Jurkat, Clone E6-1 (cell line): ENCODE measurements at places on chromosomes 11 and 22.

- no peak for DNase-seq
These were observed 98.9 kb upstream of the TP53AIP1 start for GRCh38 chr11:129041611-129042018.

- DNase-seq = no peak
These were observed 75.9 kb downstream of the BARX2 start for GRCh38 chr11:129451524-129451923.

- no peak for DNase-seq
These were observed 94.3 kb downstream of the SOX6 start for GRCh38 chr11:16261836-16262644.

DNA sequence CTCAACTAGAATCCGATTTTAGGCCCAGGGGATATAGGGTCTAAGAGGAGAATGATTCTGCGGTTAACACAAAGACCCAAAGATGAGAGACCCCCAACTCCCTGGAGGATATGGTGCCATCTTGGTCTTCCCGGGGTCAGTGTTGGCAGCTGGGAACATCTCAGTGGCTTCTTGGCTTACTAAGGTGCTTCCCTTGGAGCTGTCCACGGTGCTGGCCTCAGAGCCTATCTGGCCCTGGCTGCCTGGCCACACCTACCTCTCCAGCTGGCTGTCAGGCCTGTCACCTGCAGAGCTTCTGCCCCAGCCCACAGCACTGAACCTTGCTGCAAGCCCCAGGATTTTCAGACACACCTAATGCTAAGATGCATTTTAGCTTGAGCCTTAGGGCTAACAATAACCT lies 70.7 kb upstream of the THY1 start:
- peak; percentile 9 for DNase-seq

- DNase-seq = no peak
These were observed 512.3 kb upstream of the RAG2 start for GRCh38 chr11:37110385-37110784.

GRCh38 chr11:131913267-131913666 lies 542.9 kb downstream of the NTM start:
- DNase-seq = no peak

- DNase-seq = peak; percentile 41
These were observed 22.0 kb downstream of the ATG13 start for GRCh38 chr11:46639197-46639839.

GRCh38 chr11:115503083-115503885 lies 931 bp downstream of the CADM1 start:
- no peak for DNase-seq

DNA sequence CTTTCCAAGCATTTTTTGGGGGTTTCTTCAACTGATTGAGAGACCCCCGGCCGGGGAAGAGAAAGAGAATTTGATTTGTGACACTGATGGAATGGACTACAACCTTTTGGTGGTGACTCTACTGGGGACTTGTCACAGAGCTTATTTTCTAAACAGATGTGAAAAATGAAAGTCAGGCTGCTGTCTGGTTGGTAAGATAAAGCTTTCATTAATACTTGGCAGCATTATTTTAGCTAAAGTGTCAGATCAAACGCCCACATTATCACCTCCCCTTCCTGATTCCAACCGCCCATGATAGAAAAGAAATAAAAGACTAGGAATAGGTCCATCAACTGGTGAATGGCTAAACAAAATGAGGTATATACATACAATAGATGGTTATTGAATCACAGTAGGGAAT lies 45.6 kb upstream of the EHF start:
- no peak for DNase-seq

DNA sequence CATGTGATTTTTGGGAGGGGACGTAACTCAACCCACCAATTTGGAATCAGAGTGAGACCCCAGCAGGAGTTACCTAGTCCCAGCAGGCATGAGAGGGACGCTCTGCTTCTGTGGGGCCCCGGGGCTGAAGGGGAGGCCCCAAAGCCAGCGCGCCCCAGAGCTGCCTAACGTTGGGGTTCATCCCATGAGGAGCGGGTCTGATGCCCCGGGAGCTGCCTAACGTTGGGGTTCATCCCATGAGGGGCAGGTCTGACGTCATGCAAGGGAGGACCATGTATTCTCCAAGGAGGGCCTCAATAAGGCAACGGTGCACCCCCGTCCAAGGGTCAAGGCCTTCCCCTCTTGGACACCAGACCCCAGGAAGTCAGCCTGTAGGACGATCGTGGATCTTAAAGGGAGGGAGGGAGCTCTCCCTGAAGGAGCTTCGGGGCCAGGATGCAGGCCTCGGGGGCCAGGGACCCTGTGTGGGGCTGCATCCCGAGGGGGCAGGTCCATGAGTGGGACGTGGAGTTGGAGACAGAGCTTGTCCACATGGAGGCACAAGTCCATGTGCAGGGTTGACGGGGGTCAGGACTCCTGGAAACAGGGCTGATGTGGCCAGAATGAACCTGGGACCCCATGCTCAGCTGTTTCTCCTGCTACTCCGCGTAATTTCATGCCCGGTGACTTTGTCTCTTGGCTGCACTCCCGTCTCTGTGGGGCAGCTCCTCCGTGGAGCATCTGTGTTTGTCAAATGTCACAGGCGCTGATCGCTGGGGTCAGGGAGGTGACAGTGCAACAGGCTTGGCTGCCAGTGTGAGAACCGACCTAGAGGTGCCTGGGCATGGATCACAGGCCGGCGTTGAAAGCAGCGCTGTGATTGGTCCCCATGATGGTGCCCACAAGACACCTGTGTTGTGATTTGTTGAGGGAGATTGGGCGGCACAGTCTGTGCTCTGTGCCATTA lies 1029.1 kb downstream of the BRD1 start:
- no peak for DNase-seq

- DNase-seq = no peak
These were observed 75.4 kb downstream of the SWAP70 start for GRCh38 chr11:9739123-9739900.

GRCh38 chr11:14908214-14908880 lies 16.3 kb upstream of the CYP2R1 start:
- peak; percentile 43 for DNase-seq

DNA sequence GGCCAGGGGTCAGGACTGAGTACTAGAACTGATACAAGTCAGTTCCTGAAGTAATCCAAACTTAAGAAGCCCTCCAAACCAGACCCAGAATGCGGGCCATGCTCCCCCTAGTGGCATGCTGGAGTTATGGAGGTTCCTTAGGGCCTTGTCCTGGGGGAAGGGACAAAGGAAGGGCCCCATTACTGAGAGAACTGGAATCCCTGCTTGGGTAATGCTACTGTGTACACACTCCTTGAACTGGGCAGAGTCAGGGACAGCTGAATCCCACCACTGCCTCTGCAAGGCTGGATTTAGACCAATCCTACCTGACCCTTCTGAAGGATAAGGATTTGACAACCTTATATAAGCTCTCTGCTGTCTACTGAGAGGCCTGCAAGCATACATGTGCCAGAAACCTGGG lies 97.3 kb upstream of the AKIP1 start:
- DNase-seq = peak; percentile 77

GRCh38 chr11:93817426-93818348 lies 32.7 kb downstream of the VSTM5 start:
- DNase-seq = no peak

GRCh38 chr11:130001461-130002351 lies 929 bp downstream of the PRDM10 start:
- peak; percentile 25 for DNase-seq

DNA sequence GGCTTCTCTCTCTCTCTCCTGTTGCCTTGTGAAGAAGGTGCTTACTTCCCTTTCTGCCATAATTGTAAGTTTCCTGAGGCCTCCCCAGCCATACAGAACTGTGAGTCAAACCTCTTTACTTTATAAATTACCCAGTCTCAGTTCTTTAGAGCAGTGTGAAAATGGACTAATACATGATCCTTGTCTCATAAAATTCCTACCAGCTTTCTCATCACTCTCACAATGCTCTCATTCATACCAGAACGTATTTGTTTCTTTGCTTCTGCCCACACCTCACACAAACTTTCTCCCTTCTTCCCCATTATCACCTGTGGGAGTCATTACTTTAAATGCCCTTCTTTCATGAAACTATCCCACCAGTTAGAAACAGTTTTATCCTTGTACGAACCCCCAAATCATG lies 62.7 kb upstream of the ARHGAP42 start:
- no peak for DNase-seq

GRCh38 chr11:83544846-83545245 lies 258.7 kb upstream of the CCDC90B start:
- no peak for DNase-seq

- no peak for DNase-seq
These were observed 23.8 kb downstream of the MYBPC3 start for GRCh38 chr11:47328449-47329390.

DNA sequence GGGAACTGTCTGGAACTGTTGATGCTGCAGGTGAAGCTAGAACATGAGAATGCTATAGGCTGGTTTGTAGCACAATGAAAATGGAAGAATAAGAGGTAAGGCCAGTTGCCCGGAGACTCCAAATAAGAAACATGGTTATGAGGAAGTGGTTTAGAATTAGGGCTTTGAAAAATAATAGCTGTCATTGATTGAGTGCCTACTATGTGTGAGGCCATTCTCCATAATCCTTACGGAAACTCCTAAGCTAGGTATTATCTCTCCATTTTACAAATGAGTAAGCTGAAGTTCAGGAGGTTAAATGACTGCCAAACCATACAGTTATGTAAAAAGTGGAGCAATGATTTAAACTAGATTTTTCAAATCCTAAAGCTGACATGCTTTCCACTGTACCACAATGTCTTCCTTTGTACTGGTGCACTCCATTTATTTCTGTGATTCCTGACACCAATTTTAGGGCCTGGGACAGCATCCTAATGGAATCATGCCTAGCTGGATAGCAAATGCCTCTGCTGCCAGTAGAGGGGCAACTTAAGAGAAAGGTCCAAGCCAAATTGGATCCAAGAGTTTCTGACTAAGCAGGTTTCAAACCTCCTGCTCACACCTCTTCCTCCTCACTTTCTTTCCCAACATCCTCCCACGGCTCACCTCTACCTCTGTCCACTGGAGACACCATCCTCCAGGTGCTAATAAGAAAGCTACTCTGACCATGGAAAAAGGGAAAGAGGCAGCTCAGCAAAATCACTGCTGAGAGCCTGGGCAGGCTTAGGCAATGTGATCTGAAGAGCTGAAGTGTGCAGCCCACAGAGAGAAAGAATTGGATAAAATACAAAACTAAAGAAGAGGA lies 46.9 kb upstream of the PICALM start:
- DNase-seq = no peak

DNA sequence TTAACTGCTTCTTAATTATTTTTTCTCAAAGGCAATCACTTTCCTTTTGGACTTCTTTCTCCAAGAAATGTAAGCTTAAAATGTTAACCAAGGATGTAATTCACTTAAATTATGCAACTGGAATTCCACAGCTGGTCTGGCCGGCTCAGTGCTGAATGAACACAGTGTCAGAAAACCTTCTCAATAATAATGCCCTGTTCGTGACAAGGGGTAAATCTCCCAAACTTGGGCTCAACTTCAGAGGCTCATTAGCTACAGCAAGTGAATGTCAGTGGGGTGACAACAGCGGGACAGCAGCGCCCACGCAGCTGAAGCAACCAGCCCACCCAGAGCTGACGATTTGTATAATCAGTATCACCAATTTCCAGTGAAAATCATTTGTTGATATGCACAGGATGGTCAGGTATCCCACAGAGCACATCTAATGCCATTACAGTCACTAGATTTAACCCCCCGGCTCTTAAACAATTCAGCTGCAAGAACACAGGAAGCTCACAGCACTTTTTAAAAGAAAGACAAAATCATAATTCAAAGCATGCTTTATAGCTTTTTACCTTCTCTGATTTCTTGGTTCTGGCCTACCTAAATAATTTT lies 704.8 kb downstream of the DLG2 start:
- DNase-seq = no peak

GRCh38 chr22:29695129-29695926 lies 24.5 kb upstream of the CABP7 start:
- DNase-seq = no peak

GRCh38 chr11:127950162-127950561 lies 637.2 kb downstream of the ETS1 start:
- DNase-seq = no peak

DNA sequence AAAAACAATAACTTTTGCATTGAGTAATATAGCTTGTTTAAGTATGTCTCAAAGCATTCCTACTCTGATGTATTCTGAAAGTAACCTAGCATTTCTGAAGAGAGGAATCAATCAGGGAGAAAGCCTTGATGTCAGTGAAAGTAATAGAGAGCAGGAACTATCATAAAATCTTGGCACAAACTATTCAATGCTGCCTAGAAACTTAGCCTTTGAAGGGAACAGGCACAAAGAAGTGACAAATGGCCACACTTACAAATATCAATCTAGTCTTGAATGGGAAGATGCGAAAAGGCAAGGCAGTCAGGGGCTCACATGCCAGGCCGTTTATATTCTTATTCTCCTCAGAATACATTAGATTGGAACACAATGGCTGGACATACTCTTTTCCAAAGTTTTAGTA lies 576.5 kb upstream of the ANO3 start:
- no peak for DNase-seq

- DNase-seq = peak; percentile 19
These were observed 11.7 kb upstream of the IL2RB start for GRCh38 chr22:37161443-37161842.

- DNase-seq = peak; percentile 67
These were observed 89.2 kb upstream of the CRTAM start for GRCh38 chr11:122749005-122749687.

- DNase-seq = no peak
These were observed 326.0 kb downstream of the CASP12 start for GRCh38 chr11:104572279-104572678.

- DNase-seq = no peak
These were observed 133.8 kb downstream of the BRD1 start for GRCh38 chr22:49693848-49694247.

- peak; percentile 66 for DNase-seq
These were observed 2.2 kb upstream of the NUP160 start for GRCh38 chr11:47850337-47850736.

DNA sequence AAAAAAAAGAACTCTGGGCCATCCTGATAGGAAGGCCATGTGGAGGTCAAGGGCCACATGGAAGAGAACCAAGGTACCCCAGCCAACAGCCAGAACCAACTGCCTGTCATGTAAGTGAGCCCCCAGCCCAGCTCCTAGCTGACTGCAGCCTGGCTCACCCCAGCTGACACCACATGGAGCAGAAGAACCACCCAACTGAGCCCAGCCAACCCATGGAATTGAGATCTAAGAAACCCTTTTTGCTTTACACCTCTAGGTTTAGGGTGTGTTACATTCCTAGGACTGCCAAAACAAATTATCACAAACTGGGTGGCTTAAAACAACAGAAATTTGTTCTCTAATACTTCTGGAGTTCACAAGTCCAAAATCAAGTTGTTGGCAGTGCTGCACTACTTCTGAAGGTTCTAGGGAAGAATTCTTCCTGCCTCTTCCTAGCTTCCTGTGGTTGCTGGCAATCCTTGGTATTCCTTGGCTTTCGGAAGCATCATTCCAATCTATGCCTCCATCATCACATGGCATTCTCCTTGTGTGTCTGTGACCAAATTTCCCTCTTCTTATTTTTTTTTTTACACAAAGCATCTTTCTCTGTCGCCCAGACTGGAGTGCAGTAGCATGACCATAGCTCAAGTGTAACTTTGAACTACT lies 4.4 kb downstream of the C11orf86 start:
- DNase-seq = no peak

GRCh38 chr11:12377106-12377823 lies at the start of gene PARVA:
Gene PARVA (plus strand): TSS chr11:12377571. CDS start chr11:12377648, 77 bp downstream.
- DNase-seq = no peak

GRCh38 chr22:45942787-45943493 lies 34.0 kb downstream of the WNT7B start:
- DNase-seq = no peak
